ENCODE measurements at places on chromosomes 12 and 14.

- no peak for DNase-seq
These were observed at the start of gene SLC10A1 for GRCh38 chr14:69796797-69797500. SLC10A1 (minus strand) TSS chr14:69797241; CDS start chr14:69797155, 86 bp downstream.

DNA sequence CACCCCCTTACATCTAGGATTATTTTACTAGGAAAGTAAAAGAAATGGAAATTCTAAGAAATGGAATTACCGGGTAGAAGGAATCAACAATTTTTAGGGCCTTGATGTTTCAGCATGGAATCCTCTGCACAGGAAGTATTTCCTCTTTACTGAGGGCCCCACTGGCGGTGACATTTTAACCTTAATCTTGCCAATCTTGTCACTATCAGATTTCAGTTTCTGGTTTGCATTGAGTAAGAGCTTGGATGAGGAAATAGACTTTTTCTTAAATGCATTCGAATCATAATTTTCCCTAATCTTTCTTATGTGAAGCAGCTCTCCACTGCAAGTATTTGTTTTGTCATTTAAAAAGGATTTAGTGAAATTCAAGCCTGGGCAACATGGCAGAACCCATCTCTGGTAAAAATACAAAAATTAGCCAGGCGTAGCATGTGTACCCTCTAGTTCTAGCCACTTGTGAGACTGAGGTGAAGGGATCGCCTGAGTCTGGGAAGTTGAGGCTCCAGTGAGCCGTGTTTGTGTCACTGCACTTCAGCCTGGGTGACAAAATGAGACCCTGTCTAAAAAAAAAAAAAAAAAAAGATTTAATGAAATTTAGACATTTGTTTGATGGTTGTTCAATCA is 40.7 kb downstream of the TPCN1 start:
- DNase-seq: no peak

DNA sequence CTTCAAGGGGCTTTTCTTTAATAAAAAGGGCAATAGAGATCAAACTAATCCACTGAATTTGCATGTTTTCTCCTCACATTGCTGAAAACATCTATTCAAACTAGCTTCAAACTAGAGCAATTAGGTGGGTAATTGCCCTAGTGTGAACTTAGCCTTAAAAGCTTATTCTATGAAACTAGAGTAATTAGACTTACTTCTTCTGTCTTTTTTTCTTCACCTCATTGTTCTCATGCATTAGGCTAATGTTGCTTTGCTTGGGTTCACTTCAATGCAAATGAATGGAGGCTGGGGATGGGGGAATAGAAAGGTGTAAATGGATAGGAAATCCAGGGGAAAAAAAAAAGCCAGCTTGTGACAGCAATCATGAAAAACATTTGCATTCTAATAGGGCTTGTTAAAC is 414.8 kb upstream of the LMO3 start:
- DNase-seq: no peak

DNA sequence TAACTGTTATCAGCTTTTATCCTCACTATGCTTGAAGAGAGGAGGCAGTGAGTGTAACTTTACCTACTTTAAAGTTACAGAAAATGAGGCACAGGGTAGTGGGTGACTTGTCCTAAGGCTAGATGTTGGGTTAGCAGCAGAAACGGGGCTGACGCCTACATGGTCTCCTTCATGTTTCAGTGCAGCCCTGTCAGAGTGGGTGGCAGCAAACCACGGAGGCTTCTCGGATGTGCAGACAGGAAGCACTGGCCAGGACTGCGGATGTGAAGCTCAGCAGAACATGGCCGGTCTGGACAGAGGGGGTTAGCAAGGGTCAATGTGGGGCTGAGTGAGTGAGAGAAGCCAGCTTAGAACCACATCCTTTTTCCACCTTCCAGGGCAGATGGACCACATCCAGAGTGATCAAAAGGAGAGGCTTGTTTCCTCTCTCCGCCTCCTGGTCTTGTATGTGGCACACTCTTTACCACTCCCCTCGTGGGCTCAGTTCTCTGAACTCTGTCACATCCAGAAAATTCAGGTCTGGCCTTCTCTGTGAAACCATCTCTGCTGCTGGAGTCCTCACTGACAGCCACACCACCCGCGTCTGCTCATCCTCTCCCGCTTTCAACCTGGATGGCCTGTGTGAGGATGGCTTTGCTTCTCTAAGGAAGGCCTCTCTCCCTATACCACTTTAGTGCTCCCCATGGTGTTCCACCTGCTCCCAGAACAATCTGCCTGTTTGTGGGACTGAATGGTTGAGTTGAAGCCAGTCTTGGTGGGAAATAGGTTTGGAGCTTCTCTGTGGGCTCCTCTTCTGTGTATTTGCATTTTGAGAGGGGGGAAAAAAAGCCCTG is 14.1 kb downstream of the SUSD6 start:
- peak; percentile 53 for DNase-seq

DNA sequence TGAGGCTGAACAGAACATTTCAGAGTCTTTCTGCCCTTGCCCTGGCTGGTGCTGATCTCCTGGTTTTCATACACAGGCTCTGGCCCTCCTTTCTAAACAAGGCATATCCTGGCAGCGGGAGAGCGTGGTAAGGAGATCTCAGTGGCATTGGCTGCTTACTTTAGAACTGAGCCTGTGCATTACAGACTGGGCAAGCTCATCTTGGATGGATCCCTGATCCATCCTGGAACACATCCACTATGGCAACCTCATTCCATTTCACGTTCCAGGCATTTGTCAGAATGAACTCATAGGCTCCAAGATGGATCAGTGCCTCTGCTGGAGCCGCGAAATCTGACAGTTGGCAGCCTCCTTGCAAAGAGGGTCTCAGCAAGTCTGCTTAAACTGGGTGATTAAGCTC is 224.5 kb upstream of the PELI2 start:
- DNase-seq: no peak

GRCh38 chr12:38850461-38850860 is 54.9 kb downstream of the CPNE8 start:
- DNase-seq: peak; percentile 67

DNA sequence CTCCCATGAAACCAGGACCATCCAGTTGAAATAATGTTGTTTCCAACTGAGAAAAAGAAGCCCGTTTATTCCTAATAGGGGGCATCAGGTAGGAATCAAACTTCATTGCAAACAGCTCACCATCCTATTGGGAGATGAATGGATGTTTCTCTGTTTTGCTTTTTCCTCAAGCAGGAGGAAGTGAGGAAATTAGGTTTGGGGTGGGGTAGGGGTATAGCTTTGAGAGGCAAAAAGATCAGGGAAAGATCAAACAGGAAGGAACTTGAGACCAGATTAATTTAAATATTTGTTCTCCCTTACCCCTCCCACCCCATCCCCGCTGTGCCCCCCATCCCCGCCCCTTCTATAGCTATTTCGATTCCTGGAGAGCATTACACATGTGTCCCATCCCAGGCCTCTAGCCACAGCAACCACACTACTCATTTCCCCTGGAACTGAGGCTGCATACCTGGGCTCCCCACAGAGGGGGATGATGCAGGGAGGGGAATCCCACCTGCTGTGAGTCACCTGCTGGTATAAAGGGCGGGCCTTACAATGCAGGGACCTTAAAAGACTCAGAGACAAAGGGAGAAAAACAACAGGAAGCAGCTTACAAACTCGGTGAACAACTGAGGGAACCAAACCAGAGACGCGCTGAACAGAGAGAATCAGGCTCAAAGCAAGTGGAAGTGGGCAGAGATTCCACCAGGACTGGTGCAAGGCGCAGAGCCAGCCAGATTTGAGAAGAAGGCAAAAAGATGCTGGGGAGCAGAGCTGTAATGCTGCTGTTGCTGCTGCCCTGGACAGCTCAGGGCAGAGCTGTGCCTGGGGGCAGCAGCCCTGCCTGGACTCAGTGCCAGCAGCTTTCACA is at the start of gene IL23A:
IL23A (plus strand) TSS at position 577 of the 850 bp plus-strand sequence; CDS start at position 738, 161 bp downstream.
- DNase-seq: no peak

DNA sequence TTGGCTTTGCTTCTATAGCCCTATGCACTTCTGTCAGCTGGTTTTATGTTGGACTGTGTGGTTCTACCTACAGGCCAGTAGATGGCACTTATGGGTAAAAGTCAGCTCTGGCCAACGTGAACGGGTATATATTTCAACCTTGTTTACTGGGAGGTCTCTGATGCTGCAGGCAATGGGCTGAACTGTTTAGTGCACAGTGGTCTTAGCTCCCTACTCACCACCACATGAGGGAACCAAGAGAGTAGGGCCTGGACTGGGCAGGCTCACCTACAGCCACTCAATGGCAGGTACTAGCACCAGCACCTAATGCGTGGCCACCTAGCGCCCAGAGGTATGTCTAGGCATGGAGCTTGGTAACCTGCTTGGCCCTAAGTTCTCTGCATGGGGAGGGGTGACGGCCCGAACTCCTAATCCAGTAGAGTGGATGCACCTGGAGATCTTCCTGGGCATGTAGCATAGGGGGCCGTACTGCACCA is 481.8 kb downstream of the TMEM117 start:
- DNase-seq: peak; percentile 40

- no peak for DNase-seq
These were observed 113.3 kb downstream of the SNAPC1 start for GRCh38 chr14:61875483-61875882.

- DNase-seq: no peak
These were observed 48.8 kb downstream of the KCNJ8 start for GRCh38 chr12:21725731-21726130.

DNA sequence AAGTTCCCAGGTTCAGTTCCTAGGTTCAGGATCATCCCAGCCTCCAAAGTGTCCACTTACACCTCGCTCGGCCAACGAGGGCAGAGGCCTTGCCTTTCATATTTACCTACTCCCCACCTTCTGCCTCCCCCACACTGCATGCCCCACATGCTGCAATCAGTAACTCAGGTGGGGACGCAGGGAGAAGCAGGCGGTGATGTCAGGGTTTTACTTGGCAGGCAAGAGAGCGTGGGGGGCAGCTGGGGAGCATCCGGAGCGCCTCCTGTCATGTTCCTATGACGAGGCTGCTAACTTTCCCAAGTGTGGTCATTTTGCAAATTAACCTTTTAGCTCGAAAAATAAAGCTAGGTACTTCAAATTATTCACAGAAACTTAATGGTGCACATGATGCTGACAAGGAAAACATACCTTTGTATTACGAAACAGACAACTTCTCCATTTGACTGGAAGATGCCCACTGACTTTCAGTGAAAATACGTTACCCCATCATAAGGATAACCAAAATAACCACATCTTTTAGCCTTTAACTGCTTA is 53.8 kb downstream of the SETD3 start:
- no peak for DNase-seq

DNA sequence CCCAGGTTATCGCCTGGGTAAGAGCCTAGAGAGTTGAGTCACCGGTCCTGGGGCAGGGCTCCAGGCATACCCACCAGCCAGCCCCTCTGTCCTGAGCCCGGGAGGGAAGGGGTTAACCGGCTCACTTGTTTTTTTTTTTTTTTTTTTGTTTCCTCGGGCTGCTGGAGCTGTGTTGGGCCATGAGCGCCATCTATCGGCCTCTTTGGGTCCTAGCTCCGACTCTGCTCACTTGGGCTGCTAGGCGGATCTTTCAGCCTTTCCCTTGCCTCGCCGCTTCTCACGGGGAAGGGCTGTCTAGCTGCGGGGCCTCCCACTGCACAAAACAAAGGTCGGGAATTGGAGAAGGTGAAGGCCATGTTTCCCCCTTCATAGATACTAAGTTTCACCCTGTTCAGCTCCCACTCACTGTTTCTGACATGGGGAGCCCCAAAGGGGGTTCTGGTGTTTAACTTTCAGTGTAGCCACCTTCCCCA is 2.8 kb upstream of the SMUG1 start:
- peak; percentile 86 for DNase-seq

DNA sequence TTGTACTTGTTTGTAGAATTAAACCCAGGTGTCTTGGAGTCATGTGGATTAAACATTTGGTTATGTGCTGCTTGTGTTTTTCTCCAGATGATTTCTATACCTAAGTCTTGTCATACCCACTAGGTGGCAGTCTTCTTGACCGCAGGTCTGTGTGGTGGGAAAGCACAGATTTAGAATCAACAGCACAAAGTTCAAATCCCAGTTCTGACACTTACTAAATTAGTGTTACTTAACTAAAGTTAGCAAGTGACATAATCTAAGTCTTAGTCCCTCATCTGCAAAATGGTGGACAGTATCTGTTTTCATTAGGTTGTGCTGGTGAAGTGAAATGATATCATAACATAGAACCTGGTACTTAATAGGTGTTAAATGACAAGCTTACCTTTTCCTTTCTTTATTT is 151.0 kb upstream of the ARHGAP5 start:
- peak; percentile 65 for DNase-seq

DNA sequence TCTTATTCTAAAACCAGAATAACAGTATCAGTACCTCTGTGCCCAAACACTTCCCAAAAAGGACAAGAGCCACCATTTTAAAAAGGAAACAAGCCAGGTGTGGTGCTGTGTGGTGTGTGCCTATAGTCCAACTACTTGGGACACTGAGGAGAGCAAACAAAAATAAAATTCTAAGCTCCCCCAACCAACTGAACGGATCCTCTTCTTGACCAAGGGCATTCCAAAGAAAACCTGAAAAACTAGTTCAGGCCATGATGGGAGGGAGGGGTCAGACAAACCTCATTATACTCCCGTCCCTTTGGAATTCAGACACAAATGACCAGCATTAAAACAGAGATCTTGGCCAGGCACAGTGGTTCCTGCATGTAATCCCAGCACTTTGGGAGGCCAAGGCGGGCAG is 20.5 kb downstream of the SLC11A2 start:
- DNase-seq: no peak

DNA sequence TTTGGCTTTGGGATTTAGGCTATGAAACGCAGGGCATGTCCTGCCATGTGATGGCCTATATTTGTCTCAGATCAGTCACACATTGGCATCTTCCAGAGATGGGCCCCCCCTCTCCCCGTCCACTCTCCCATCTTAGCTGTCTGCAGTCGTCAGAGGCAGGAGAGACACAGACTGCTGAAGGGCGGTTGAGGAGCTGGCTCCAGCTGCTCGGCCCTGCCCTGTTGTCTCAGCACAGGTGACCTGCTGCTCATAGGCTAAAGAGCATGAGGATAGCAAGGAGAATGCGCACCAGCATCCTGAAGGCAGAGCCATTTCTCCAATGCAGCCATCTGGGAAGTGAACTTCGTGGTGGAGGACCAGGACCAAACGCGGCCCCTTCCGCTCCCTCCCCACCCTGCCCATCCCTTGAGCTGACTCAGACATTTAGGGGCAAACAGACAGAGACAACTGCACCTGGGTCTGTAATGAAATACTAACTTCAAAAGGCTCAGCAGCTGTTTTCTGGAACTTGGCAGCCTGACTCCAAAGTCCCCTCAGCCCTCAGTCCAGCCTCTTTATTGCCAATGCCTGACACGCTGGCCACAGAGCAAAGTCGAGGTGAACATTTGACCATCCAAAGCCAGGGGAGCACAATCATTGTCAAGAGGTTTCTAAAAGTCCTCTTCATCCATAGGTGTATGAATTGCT is 22.3 kb downstream of the FZD10 start:
- DNase-seq: no peak

DNA sequence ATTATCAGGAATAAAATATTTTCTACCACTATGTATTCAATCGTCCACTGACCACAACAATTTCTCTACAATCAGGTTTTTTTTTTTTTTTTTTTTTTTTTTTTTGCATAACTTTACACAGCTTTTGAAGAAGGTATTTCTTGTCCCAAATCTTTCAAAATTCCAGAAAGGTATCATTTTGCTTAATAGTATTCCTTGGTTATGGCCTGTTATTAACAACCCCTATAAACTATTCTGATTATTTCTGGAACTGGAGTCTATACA is 145.3 kb downstream of the ALX1 start:
- DNase-seq: no peak

- no peak for DNase-seq
These were observed 9.8 kb downstream of the CCDC63 start for GRCh38 chr12:110856542-110856941.

Measured in fibroblast of mammary gland (primary cell).